ENCODE measurements at places on chromosomes 16 and 17. TPM values are rescaled to one million over a fixed set of nuclear protein-coding genes. Genes with fewer than 3 reads are reported as not detected.

DNA sequence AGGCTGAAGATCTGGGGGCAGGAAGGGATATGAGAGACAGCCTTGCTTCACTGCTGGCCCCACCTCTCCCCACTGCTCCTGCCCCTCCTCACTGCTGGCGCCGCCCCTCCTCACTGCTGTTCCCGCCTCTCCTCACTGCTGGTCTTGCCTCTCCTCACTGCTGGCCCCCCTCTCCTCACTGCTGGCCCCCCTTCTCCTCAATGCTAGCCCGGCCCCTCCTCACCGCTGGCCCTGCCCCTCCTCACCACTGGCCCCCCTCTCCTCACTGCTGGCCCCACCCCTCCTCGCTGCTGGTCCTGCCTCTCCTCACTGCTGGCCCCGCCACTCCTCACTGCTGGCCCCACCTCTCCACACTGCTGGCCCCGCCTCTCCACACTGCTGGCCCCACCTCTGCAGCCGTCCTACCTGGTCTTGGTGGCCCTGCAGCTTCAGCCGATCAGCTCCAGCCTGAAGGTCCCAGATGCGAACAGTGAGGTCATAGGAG, 9.5 kb upstream of the PAM16 start:
- DNase-seq: no peak

DNA sequence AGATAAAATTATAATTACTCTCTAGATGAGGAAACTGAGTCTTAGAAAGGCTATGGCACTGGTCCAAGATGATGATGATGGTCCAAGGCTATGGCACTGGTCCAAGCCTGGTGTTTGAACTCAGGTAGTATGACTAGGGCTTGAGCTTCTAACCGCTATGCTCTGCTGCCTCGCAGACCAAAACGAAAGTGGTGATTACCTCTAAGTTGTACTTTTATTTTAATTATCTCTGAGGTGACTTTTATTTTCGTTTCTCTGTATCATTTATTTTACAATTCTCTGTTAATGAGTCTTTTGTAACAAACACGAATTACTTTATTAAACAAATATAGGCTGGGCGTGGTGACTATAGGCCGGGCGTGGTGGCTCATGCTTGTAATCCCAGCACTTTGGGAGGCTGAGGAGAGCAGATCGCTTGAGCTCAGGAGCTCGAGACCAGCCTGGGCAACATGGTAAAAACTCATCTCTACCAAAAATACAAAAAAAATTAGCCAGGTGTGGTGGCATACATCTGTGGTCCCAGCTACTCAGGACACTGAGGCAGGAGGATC, 5.6 kb downstream of the REXO5 start:
- no peak for DNase-seq

DNA sequence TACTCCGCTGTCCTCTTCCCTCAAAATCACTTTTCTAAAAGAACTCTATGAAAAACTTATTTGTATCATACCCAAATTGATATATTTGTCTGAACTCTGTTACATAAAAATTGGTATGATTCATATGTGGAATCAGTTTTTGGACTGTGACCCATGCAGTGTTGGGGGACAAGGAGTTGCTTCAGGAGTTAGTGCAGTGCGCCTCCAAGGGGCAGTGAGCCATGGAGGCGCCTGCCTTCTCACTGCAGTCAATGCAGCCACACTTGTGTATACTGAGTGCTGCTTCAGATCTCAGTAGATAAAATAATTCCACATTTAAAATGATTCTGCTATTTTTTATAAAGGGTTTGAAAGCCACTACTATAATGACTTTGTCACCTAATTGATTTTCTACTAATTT, 32.5 kb downstream of the DGKE start:
- DNase-seq: no peak

DNA sequence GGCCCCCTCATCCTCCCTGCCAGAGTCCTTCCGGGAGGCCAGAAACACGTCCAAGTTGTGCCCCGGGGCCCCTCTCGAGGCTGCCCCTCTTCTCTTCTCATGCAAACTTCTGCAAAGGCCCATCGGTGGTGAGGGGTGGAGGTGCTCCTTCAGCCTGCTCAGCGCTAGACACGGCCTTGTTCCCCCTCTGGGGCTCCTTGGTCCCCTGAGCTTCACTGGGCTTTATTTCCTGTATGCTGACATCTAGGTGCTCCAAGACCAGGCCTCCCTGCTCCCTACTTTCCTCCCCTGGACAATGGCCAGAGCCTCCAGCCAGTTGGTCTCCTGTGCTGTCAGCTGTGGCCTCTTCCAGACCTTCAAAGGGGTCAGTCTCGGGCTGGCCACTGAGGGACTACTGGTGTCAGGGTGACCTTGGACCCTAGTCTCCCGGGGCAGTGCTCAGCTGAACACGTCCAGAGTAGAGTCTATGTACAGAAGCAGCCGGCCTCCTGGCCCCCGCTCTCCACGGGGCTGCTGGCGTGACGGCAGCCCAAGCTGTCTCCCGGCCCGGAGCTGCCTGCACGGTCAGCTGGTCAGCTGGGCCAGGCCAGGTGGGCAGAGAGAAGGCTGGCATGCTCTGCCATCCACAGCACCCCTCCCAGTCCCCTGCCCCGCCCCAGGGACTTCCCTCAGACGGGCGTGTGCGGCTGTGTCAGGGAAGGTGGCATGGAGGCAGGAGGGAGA, 1.7 kb upstream of the PRR35 start:
- no peak for DNase-seq

GRCh38 chr17:45646288-45646988, 137.7 kb upstream of the CRHR1 start:
- DNase-seq: no peak

- DNase-seq: no peak
Measured at GRCh38 chr17:18009609-18010420, 29.2 kb downstream of the ATPAF2 start.

DNA sequence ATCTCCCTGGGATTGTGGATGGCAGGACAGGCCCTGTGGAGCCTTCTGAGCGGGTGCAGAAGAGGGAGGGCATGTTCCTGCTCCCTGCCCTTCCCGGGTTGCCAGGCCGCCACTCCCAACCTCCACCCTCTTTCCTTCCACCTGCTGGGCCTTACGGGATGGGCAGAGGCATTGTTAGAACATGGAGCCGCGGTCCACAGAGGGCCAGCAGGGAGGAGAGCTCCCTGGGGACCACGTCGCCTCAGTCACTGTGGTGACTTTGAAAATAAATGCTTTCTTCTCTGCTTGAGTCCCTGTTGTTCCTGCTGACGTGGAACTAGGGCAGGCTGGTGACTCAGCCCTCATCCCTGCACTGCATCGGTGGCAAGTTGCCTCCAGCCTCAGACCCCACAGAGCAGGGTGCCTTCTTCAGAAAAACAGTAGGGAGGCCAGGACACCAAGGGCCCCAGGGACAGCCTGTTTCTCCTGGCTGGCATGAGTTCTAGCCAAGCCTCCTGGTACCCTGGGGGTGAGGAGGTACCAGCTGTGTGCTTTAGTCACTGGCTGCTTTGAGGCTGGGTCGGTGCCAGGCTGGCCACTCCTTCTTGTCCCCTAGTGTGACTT, 224.9 kb downstream of the SEC14L1 start:
- DNase-seq: peak; percentile 67

DNA sequence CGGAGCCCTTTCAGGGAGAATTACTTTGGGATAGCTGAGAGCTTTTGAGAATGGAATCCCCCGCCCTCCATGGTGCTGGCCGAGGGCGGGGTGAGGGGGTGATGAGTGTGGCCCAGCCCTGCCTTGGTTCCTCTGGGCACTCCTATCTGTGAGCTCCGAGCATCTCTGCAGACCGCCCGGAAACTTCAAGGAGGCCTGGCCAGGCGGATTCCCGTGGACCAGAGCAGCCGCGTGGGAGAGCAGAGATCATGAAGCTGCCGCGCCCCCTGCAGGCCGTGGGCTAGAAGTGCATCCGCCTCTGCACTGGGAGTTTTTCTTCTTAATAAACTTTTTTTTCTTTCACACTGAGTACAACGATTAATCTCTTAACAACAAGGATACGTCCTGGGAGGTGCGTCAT, 392.9 kb upstream of the EEF2KMT start:
- DNase-seq: peak; percentile 13

DNA sequence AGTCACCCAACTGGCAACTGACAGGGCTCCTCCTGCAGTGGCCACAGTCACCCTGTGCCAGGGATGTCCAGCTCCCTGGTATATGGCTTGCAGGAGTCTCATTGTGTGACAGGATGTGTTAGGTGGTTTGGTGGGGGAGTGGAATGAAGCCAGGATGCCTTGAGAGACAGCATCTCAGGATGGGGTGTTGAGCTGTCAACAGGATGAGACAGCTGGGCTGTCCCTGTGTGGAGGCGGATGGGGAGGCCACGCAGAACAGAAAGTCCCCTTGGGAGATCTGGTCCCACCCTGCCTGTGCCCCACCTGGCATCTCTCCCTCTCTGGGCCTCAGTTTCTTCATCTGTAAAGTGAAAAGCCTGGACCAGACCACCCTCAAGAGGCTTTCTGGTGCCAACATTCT, 9.5 kb upstream of the ZNF469 start:
- no peak for DNase-seq

GRCh38 chr17:79017546-79018369, 6.2 kb upstream of the C1QTNF1 start:
- DNase-seq: no peak

DNA sequence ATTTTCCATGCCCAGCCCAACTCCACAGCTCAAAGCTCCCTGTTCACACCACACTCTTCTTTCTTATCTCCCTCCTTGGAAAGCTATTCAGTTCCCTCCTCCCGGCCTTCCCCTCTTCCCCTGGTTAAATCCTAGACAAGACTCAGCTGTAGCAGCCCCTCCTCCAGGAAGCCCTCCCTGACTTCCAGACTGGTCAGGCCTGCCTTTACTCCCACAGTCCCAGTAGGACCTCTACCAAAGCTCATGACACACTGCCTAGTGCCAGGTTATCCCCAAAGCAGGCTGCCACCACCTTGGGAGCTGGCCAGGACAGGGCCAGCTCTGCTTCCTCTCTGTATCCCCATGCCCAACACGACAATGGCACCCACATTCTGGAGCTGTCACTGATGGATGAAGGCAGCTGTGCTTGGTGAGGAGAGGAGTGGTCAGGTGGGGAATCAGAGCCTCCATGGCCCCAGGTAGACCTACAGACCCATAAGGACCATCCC, 50.0 kb downstream of the BEAN1 start:
- DNase-seq: no peak

DNA sequence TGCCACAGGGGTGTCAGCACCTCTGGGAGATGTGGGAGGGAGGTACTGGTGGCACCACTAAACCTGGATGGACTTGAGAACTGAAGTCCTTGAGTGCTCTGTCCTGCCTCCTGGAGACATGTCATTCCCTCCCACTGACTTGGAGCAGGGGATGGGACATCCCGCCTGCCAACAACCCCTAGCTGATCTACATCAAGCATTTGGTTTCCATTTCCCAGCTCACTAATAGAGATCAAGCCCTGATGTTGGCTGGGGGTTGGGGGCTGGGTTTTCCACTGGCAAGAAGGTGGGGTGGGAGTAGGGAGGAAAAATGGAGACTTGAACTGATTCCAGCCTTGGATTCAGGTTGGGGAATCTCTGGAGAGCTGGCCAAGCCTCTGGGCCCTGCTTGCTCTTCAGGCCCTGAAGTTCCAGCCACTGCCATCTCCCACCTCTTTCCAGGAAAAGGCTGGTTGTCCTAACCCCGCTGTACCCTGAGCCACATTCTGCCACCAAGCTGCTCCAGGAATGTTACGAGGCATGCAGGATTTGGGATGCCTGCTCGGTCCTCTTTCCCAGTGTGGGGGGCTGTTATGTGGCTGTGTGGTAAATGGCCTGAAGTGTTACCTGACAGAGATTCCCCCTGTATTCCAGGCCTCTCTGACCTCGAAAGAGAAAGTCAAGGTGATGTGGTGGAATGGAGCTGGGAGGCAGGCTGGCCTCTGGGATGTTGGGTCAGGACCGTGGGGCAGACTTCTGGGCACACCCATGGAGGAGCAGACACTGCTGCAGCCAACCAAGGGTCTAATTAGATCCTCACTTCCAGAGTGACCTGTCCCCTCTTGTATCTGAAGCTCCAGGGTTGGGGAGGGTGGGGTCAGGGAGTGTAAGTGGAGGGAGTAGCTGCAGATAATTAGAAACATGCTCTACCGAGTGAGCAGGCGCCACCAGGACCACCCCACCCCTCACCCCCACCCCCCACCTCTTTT, 16.7 kb downstream of the IGFBP4 start:
- DNase-seq: no peak

GRCh38 chr17:73798111-73798748, 154.0 kb upstream of the SDK2 start:
- peak; percentile 81 for DNase-seq

DNA sequence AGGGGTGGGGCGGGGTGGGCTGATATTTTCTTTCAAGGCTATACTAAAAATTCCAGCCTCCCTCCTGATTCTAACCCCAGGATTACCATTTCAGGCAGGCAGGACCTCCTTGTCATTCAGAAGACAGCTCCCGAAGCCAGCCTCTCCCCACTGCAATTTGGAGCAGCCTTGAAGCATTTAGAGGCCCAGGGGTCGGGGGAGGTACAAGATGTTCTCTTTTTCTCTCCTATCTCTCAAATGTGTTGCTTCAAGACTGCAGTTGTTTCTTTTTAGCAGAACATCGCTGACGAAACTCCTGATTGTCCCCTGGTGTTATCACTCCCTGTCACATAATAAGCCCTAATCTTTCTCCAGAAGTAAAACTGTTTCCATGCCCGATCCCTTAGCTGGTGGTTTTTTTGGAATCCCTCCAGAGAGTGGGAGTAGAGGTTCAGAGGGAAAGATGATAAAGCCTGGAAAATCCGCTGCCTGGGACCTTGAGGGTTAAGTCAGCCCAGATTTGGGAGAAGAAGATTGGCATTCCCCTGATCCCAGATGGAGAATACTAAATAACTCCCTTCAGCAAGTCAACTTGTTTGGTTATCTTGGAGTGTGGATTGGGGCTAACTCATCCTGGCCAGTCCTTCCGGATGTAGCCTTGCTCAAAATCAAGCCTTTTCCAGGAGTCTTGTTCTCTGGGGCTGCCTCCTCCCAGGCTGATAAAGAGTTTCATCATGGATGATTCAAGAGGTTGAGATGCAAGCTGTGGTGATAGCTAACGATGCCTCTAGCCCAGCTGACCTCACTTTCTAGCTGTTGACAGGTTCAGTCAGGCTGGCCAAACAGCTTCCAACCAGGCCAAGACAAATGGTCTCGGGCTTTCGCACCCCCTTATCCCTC, 71.3 kb downstream of the SOX9 start:
- DNase-seq: no peak

DNA sequence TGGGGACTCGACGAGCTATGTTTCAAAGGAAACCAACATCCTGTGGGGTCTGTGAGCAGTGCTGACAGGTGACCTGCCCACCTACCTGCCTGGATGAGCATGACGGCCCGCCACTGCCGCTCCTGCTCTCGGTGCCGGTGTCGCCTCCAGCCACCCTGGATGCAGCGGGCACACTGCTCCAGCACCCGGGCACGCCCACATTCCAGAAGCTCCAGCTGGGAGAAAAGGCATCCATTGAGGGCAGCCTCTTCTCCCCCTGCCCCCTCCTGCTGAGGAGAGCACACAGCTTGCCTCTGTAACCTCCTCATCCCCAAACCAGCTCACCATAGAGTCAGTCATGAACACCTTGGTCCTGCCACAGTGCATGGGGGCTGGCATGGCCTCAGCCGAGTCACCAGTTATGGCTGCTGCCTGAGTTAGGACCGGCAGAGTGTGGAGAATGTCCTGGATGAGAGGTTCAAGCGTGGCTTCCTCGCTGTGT, 14.3 kb downstream of the ZNHIT3 start:
- DNase-seq: no peak

The SKAP1 gene
- total RNA-seq: 5.4 TPM

The GGNBP2 gene
- total RNA-seq: 65.9 TPM

The ITGA3 gene
- total RNA-seq: 134 TPM

The ADGRG3 gene
- 0.60 TPM for total RNA-seq

The KRT25 gene
- total RNA-seq: not detected

The TMEM204 gene
- 23.1 TPM for total RNA-seq

The CDRT15 gene
- not detected for total RNA-seq

The C1QL1 gene
- 3.2 TPM for total RNA-seq

The SDK2 gene
- 12.9 TPM for total RNA-seq

The KRTAP9-4 gene
- not detected for total RNA-seq

The RNF112 gene
- total RNA-seq: 7.3 TPM

The SBK1 gene
- total RNA-seq: 0.89 TPM

The MT1G gene
- total RNA-seq: 55.2 TPM
